CD4-positive, alpha-beta T cell treated with Interferon gamma for 1 hour (primary cell): ENCODE measurements at places on chromosomes 4 and X.

GRCh38 chr4:4625488-4625887 is 83.6 kb upstream of the STX18 start:
- DNase-seq, result no peak

GRCh38 chr4:183658362-183659028 is 490 bp downstream of the RWDD4 start:
- peak; percentile 1 for DNase-seq

- DNase-seq, result no peak
Observed at GRCh38 chr4:100555611-100556337, 38.0 kb upstream of the EMCN start.

DNA sequence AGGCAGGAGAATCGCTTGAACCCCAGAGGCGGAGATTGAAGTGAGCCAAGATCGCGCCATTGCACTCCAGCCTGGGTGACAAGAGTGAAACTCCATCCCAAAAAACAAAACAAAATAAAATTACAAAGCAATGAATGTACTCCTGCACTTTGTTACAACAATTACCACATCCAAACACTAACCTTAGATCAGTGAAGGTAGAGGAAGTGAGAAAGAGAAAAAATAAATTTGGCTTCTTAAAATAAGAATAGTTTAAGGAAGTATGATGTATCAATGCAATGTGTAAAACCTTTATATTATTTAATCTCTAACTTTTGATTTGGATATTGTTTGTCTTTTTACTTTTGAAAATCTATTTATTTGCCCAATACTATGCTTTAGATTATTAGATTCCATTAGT is 21.7 kb upstream of the CSN1S1 start:
- DNase-seq, result no peak

DNA sequence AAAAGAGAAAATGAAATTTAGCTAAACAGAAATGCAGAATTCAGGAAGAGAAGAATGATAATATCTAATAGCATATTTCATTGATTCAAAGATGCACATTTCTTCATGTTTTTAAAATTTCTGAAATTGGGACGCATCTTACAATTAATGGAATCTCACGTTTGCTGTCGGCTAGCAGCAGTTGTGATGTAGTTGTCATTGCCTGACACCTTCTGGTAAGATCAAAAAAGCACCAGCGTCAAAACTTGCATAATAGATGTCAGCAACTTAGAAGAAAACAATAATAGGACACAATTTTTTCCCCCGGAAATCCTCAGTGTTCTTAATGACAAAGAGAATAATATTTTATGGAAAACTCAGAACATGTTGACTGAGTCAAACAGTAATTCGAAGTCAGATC is 29.8 kb upstream of the SLC7A3 start:
- no peak for DNase-seq

GRCh38 chr4:140800666-140801065 is 44.5 kb upstream of the TBC1D9 start:
- peak; percentile 19 for DNase-seq

DNA sequence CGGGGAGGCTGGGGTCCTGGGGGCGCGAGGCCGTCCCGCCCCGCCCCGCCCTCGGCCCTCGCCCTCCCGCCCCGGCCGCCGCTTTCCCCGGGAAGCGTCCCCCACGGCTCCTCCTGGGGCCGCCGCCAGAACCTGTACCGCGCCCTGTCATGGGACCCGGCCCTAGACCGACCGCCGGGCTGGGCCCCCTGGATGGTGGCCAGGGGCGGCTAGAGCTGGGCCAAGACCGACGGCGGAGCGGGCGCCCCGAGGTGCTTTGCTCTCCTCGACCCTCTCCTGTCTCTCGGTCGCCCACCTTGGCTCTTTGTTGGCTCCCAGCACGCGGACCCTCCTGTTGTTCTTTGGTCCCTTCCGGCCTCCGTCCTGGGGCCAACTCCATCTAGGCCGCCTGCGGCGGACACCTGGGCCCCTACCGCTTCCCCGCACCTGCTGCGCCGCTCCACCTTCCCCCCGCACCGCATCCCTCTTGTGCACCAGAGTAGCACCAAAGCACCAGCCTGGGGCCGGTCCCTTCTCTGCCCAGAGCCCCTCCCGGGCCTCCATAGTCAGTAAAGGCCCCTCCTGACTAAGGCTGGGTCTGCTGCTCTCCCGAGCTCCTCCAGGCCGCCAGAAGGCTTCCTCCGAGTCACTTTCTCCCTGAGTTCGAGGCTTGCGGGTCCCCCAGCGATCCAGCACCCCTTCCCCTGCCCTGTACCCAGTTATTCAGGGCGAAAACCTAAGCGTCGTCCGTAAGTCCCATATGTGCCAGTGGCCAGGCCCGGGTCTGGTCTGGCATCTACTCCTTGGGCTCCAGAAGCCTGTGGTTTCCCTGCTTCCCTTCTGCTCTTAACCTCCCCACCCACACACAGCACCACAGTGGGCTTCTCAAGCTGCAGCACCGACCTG is 587 bp downstream of the TACC3 start:
- DNase-seq, result no peak

DNA sequence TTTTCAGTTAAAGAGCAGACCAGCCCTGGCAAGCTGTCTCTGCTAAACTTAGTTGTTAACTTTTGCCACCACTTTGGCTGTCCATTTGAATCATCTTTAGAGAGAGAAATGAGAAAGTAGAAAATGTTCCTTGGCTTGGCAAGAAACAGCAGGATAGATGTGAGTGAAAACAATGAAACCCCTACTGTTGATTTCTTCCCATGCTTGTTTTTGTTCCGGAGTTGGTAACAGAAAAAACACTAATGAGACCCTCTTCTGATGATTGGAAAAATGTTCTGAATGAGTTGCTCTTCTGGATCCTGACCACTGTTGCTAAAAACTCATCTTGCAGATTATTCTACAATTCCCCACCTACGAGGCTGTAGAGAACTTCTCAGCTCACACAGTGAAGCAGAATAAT is 203.3 kb downstream of the MAPK10 start:
- no peak for DNase-seq

GRCh38 chr4:68606240-68606639 is 30.1 kb upstream of the UGT2B17 start:
- no peak for DNase-seq

GRCh38 chr4:185693548-185694215 is 118.3 kb downstream of the SORBS2 start:
- no peak for DNase-seq

DNA sequence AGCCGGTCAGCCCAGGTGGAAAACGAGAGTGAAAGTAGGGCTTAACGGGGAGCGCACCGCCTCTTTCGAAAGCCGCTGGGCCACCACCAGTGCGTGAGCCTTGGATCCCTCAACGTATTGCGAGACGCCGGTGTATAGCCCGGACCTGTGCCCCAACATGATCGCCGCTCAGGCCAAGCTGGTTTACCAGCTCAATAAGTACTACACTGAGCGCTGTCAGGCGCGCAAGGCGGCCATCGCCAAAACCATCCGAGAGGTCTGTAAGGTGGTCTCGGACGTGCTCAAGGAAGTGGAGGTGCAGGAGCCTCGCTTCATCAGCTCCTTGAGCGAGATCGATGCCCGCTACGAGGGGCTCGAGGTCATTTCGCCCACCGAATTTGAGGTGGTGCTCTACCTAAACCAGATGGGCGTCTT is 929 bp downstream of the MAB21L2 start:
- no peak for DNase-seq

DNA sequence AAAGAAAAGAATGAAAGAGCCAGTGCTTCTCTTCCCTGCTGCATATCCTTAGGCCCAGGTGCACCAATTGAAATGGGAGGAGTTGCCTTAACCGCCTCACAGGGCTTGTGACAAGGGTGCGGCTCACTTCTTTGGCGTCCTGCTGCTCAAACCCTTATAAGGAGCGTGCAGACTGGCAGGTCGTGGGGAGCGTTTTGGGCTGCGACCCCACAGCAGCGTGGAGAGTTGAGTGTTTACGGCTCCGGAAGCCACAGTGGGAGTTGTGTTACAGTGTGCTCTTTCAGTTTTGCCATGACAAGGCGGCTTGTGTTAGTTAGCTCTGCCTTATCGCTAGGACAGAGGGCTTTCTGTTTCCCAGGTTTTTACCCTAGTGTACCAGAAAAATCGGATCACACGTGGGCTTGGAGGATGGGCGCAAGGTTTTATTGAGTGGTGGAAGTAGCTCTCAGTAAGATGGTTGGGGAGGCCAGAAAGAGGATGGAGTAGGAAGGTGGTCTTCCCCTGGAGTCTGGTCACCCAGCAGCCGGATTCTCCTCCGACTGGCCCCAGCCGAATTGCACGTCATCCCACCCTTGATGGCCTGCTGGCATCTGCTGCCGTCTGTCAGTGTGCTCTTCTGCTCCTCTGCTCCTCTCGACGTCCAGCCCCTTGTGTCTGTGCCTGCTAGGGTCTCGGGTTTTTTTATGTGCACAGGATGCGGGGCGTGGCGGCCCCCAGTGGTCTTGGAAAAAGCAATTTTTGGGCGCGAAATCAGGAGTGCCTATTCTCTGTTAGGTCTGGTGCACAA is 718.9 kb downstream of the ARAP2 start:
- DNase-seq, result no peak

- DNase-seq, result no peak
Observed at GRCh38 chr4:176839656-176840055, 46.9 kb upstream of the VEGFC start.

- no peak for DNase-seq
Observed at GRCh38 chr4:66585767-66586166, 915.5 kb upstream of the EPHA5 start.

DNA sequence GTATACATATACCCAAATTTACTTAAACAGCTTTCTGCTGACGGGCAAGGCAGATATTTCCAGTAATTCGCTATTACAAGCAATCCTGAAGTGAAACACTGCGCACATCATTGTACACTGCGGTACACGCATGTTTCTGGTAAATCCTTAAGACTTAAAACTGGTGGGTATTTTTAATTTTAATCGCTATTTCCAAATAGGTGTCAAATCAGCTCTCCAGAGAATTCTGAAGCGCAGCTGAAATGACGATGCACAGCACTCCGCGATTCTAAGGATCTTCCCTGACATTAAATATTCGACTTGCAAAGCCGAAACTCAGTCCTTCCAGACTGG is 361 bp downstream of the TMEM128 start:
- DNase-seq, result no peak

DNA sequence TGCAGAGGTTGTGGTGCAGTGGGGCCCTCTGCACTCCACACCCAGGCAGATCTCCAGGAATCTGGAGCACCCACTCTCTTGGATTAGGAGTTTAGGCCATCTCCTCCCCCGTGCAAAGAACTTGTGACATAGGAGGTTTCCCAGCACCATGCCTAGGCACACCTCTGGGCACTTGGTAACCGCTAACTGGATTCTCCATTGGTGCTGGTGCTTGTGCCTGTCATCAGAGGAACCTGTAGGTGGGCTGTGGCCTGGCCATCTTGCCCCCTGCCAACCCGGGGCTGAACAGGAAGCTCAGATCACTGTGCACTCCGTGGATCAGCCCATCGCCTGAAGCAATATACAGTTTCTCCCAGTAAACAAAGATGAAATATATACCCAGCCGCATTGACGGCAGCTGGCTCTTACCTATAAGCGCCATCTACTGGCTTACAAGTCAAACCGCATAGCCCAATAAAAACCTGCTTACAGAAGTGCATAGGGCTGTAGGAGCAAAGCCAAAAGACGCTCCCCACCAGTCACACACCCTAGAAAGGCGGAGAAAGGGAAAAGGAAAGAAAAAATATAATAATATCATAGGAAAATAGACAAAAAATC is 19.1 kb upstream of the TEX13B start:
- DNase-seq, result peak; percentile 20

DNA sequence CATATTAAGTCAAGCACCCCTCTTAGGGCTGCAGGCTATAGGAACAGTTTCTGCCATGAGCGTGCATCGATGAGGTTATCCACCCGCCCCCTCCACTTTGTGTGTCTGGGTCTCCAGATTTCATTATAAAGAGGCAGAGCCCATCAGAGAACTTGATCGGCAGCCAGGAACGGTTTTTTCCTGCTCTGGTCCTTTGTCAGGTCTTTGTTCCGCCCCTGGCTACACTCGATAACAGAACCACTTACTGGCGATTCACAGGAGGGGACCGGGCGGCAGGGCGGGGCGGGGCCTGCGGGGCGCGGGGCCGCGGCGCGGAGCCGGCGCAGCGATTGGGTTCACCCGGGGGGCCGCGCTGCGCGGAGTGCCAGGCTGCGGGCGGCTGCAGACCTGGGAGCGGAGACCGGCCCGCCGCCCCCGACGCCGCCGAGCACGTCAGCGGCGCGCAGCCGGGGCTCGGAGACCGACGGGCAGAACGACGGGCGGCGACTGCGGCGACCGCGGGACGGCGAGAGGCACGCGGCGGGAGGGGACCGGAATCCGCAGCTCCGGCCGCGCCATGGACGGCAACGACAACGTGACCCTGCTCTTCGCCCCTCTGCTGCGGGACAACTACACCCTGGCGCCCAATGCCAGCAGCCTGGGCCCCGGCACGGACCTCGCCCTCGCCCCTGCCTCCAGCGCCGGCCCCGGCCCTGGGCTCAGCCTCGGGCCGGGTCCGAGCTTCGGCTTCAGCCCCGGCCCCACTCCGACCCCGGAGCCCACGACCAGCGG is at the start of gene SLC10A4:
Gene SLC10A4 (plus strand): TSS at position 338 of the 771 bp plus-strand sequence. CDS start 219 bp downstream, at position 557.
- DNase-seq, result no peak

GRCh38 chr4:54959651-54960116 is 165.7 kb downstream of the KDR start:
- no peak for DNase-seq

DNA sequence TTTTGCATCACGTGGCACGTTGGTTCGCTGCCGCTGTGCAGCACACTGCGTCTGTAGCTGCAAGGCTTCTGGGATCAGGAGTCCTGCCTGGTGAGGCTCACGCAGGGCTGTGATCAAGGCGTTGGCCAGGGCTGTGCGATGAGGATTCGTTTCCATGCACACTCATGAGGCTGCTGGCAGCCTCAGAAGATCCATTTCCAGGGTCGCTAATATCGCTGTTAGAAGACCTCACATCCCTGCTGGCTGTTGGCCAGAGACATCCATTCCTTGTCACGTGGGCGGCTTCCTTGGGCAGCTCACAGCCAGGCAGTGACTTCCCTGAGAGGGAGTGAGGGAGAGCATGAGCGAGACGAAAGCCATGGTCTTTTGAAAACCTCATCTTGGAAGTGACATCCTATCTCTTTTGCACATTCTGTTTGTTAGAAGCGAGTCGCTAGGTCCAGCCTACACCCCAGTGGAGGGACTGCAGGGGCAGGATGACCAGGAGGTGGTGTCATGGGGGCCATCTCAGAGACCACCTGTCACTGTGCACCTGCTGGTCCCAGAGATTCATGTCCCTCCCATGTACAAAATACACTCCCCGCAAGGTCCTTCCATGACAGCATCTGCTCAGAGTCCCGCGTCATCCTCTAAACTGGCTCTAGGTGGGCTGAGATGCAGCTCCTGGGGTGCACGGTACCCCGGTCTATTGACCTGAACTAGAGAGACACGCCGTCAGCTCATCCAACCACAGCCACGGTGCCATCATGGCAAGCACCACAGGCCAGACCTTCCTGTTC is 12.2 kb downstream of the RGS12 start:
- DNase-seq, result no peak

GRCh38 chr4:8688041-8688907 is 95.7 kb downstream of the CPZ start:
- DNase-seq, result no peak

GRCh38 chrX:79524642-79525041 is 157.5 kb upstream of the ITM2A start:
- no peak for DNase-seq

DNA sequence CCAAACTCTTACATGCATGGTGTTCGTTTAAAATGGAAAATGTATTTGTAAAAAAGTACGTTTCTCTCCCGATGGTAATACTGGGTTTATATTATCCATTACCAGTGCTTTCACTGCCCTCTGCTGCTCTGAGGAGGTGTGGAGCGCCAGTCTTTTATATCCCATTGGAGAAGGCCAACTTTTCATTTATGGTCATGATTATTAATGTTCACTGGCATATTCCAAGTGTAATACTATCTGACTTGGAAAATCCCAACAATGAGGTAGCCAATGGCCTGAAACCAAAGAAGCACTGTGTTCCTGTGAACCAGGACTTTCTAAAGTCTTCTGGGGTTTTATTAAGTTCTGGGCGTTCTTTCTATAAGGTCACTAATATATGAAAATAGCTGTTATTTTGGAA is 80.7 kb downstream of the SYNPO2 start:
- no peak for DNase-seq
